ENCODE measurements at places on chromosomes 16 and 17. TPM values are rescaled to one million over a fixed set of nuclear protein-coding genes. Genes with fewer than 3 reads are reported as not detected.

DNA sequence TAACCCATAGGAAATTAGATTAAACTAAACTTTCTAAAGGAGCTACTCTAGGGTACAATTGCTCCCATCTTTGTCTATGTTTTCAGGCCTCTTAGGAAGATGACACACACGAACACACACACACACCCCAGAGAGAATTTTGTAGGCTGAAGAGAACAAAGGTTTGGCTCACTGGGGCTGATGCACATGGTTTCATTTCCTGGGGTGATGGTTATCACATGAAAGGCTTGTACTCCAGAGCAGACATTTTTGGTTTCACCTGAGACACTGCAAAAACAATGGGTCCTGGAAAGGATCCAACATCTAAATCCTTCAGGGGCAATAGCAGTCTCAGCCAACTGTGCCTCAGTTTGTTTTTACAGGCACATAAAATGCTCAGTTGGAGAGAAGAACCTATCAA is 62.8 kb downstream of the GRB7 start:
- DNase-seq, result no peak

The DNAH17 gene
- total RNA-seq, result 0.72 TPM

DNA sequence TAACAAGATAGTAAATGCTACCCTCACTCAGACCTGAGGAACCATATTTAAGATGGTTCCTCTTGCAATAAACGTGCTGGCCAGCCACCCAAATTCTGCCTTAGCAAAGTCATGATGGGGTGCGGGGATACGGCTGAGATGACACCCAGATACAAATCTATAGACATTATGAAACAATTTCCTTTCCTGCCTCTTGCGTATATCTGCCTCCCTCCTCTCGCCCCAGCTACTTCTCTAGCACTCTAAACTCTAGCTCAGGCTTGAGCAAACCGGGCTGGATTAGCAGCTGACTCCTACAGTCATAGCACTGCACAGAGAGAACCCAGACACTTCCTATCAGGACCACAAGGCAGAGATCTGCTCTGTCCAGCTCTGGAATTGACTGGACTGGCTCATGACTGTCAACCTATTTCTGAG is 22.3 kb downstream of the CD300LF start:
- no peak for DNase-seq

- no peak for DNase-seq
These were observed 44.0 kb downstream of the PRAC1 start for GRCh38 chr17:48678141-48678971.

- DNase-seq, result no peak
These were observed 41.2 kb downstream of the NFATC3 start for GRCh38 chr16:68126395-68126794.
